ENCODE measurements at places on chromosomes 12 and 14.

GRCh38 chr12:12774791-12775190 is 10.7 kb upstream of the APOLD1 start:
- no peak for DNase-seq

DNA sequence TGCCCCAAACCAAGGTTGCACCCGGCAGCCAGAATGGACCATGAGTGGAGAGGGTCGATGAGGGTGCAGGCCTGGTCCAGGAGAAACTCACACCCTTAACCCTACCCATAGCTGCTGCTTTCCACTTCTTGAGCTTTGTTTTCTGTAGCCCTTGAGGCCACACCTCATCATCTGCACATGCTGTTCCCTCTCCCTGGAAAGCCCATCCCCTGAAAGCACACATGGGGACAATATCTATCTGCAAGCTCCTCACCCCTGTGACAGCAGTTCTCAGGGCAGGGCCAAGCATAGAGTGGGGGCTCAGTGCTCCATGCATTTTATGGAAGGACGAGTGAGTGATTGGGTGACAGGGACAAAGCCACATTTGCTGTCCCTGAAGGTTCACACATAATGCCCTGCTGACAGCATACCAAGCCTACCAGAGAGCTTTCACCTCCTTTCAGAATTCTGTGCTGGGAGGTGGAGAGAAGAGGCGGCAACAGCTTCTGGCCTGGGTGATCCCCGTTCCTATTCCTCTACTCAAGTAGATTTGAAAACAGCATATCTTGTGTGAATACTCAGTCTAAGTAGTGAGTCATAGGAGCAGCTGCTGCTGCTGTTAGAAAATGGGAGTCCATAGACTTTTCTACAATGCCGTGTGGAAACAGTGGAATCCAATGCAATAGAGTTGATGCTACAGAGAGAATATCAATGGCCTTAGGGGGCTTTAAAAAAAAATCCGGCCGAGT is 44.6 kb downstream of the SRGAP1 start:
- DNase-seq = no peak

DNA sequence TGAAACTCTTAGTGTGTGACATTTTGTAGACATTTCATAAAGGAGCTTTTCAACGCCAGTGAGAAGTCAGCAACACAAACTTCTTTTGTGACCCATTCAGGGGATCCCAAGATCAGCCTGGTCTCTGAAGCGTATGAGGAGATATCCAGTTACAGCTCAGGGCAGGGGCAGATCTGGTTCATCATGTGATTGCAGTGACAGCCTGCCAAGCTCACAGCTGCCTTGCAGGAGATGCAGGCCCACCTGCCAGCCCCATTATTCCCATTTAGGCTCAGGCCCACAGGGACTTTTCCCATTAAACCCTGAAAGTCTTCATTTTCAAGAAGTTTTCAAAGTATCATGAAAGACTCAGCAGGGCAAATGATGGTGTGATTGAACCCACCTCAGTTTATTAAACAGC is 38.3 kb downstream of the SRGAP1 start:
- DNase-seq = no peak

GRCh38 chr12:14937689-14938088 is 648 bp downstream of the ERP27 start:
- DNase-seq = peak; percentile 55

DNA sequence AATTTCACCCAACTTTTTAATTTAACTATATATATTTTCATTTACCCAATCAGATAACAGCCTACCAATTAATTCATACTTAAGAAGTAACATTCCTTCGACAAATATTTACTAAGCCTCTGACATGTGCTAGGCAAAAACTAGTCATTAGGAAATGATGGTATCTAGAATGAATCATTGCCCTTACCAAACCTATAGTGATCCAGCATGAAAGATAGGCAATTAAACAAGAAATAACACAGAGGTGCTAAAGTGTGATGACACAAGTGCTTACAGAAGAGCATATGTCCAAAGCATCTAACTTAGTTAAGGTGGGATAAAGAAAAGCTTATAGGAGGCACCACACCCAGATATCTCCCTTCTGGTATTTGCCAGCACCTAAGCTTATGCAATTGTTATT is 166.5 kb upstream of the RASSF8 start:
- no peak for DNase-seq

DNA sequence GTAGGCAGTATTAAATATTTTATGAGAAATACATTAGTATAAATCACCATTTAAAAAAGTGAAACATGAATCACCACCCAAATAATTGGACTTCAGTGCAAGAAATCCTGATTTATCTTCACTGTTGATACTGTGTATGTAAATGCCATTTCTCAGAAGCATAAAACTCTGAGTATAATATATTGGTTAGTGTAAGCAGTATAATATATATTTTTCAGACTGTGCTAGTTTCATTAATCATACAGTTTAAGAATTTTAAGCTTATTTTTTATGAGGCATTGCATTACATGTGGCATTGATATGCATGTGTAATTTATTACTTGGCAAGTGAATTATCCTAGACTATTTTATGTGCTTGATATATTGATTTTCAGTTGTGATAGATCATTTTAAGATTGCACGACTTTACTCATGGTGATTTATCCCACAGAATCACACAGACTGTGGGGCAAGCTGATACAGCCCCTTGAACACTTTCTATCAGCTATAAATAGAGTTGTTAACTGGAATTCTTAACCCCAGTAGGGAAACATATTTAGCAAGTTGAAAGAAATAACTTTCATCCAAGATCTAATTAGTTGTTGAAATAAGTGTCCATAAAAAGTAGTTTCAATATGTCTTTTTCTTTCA is 403.5 kb downstream of the RPL10L start:
- no peak for DNase-seq

- no peak for DNase-seq
Measured at GRCh38 chr14:93107453-93107852, 8.3 kb downstream of the ITPK1 start.

DNA sequence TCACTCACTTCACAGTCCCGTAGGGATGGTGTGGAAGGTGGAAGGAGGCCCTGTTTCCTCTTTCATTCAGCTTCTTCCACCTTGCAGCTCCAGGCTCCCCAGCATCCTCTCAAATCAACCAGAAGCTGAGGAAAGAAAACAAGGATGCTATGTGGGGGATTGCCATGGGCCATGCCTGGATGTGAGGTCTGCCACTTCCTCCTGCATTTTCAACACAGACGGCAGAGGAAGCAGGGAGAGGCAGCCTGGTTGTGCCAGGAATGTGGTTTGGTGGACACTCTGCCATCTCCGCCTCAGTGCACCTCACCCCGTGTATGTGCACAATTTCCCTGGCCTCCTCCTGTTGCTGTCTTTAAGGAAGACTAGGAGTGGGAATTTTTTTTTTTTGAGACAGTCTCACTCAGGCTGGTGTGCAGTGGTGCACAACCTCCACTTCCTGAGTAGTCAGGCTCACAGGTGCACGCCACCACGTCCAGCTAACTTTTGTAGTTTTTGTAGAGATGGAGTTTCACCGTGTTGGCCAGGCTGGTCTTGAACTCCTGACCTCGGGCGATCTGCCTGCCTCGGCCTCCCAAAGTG is 99.2 kb downstream of the SLC15A4 start:
- no peak for DNase-seq

DNA sequence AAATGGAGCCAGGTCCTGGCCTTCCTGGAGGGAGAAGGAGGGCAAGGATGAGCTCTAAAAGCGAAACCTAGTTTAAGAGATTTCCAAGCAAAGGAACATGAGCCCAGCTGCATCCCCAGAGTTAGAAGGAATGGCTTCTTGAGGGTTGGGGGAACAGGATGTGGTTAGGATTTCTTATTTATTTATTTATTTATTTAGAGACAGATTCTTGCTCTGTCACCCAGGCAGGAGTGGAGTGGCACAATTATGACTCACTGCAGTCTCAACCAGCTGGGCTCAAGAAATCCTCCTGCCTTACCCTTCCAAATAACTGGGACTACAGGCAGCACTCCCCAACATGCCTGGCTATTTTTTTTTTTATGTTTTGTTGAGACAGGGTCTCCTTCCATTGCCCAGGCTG is 25.3 kb upstream of the TMEM106C start:
- DNase-seq = no peak

DNA sequence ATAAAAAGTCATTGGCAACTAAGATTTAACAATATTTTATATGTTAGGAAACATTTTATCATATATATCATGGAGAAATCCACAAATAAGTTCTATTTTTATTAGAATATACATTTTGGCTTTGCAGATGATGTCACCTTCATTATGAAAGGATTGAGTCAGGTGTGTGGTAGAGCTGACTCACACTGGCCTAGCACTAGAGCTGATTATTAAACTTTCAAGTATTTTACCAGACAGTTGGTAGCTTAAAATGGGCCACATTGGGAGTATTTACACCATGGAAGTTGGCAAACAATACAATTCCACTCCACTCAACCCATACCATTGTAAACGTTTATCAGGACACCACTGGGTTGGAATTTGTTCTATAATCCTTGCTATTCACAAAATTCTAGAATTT is 1036.6 kb downstream of the TRHDE start:
- DNase-seq = no peak

- no peak for DNase-seq
Measured at GRCh38 chr14:51283402-51284085, 43.5 kb downstream of the TMX1 start.

DNA sequence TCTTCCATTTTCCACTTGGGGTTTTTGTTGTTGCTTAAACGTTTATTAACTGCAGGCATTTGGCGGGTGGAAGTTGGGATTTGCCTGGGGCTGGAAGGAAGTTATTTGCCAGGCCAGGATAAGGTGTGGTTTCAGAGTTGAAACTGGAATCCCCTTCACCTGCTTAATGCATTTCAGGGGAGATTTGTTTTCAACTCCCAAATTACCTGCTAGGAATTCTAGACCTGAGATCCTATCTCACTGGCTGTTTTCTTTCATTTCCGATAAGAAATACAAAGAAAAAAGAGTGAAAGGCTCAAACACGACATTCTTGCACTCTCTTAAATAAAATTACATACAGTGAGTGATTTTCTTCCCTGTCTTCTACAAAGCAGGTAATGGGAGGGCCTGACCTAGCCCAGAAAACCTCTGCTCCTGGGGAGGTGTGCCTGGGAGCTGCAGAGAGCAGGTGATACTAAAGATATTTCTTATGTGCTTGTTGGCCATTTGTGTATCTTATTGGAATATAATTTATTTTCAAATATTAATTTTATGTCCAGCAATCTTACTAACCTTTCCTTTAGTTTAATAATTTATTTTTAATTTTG is 278.2 kb downstream of the ZFP36L1 start:
- DNase-seq = no peak

DNA sequence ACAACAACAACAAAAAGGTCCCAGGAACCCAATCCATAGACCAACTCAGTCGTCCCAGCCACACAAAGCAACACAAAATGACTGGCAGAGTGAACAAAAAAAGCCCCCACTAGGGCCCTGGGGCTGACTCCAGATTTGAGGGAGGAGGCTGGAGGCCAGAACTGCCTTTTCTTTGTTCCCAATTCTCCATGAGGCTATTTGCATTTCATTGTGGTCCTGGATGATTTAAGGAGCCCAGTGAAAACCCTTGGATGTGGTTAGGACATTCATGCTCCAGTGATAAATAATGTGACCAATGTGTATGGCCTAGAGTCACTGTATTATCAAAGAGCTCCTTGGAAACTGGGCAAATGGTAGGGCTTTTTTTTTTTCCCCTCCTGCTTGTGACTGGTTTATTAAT is 192.9 kb downstream of the NUAK1 start:
- no peak for DNase-seq

- DNase-seq = no peak
Measured at GRCh38 chr14:102182190-102182589, 42.5 kb downstream of the WDR20 start.

DNA sequence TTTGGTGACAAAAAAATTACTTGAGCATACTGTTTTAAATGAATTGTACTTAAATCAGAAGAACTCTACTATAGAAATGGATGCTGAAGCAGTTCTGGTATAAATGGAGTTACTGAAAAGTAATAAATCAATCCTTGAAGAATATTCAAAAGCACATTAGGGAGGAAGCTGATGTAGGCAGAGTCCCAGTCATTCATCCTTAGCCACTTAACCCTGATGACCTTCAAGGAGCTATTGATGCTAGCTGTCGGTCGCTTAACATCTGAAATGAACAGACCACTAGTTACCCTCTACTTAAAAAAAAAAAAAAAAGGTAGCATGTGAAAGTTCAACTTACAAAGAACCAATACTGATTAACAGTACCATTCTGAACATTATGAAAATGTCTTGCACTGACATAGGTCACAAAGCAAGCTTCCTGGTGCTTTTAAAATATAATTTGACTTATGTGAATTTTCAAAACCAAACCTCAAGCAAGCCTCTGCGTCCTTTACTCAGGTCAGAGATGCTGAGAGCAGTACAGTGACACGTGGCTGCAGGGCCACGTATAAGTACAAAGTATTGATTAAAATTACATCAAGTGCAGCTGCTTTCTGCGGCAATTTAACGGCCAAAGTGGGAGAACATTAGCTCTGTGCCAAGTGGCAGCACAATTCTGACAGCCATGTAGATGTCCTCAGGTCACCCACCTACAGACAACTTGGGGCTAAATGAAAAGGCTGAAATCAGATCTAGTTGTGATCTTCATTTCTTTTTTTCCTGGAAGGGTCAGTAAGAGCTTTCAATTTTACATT is 18.1 kb downstream of the PPM1H start:
- no peak for DNase-seq

DNA sequence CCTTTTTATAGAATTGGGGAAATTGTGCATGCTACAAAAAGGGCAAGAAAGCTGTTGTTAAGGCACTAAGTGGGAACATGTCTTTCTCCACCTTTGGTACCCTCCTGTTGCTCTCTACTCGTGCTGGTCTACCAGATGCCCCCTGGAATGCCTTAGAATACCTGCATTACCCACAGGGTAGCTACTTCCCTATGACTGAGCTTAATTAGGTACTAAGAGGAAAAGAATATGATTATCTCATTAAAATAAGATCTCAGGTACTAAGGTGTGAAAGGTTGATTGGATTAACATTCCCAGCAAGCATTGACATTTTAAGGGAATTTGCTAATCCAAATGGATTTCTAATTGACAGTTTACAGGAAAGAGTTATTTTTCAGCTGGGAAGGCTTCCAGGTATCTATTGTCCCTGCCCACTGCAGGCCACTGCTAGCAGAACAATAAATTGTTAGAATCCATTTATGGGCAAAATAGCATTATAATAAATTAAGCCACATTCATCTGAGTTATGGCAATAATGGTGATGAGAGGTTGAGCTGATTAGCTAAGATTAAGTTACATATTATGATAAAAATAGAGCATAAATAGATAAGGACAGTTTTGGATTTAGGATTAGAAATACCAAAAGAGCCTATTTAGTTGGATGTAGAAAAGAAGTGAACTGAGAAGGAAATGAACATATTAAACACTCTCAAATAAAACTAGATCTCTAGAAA is 67.8 kb upstream of the GRIP1 start:
- no peak for DNase-seq
